Stimulated activated CD8-positive, alpha-beta memory T cell treated with anti-CD3 and anti-CD28 coated beads, Interleukin-7, amount 100 ng/mL, for 1 hour (primary cell): ENCODE measurements at places on chromosomes 2 and 18.

DNA sequence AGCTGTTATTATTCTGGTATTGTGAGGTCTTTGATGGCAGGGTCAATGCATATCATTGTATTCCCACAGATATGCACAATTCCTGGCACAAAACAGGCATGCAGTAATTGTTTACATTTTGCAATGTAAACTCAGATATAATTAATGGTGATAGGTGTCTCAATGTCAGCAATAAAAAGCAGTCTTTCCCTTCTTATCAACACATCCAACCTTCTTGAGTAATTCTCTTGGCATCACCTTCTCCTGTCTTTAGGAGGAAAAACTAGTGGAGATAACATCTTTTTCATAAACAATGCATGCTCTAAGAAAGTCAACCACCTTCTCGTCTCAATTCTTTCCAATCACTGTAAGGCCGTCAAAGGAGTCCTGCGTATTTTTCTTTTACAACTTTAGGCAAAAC is 313.3 kb upstream of the GULP1 start:
- DNase-seq = no peak

- DNase-seq = no peak
These were observed 544.0 kb downstream of the STK39 start for GRCh38 chr2:167703441-167703840.

DNA sequence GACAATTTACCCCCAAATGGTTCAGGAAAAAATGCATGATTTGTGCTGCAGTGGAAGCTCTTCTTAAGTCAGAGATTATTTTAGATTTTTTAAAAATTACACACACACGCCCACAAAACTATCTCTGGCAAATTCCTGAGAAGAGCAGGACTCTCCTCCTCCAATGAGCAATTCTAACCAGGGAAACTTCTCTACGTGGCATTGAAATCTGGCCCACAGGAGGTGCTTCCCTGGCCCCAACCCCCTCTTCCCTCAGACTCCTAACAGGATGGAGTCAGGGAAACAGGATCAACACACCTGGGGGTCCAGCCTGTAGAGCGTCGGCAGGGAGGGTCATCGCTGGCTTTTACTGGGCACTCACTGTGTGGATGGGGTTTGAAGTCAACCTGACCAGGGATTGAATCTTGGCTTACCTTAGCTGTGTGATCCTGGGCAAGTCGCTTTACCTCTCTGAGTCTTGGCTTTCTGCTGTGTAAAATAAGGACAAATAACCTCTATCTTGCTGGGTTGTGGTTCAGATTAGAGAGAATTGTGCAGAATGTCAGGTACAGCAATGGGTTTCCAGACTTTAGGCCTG is 65.4 kb upstream of the ASAP2 start:
- no peak for DNase-seq

DNA sequence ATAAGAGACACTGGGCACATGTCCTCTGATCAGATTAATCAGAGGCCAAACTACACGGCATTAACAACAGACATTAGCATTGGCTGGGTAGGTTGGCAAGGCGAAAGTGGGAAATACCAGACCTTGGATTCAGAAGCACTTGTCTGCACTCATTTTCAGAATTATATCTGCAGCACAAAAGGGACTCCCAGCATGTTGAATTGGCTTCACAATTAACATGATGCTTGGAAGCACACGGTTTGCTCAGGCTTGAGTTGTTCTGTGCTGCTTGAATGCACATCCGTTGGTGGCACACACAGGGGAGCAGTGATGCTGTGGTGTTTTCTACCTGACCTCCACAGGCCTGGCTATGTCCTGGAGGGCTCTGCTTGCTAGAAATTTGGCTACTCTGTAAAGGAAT is 83.9 kb downstream of the ACTR3 start:
- DNase-seq = no peak

GRCh38 chr18:59861963-59862819 is 37.6 kb upstream of the PMAIP1 start:
- no peak for DNase-seq
